SHP77 treated with DMSO at 0.1 percent for 48 hours (cell line): ENCODE measurements at places on chromosomes 4 and X.

- no peak for DNase-seq
These were observed 182.1 kb downstream of the MOSPD2 start for GRCh38 chrX:15055146-15055930.

DNA sequence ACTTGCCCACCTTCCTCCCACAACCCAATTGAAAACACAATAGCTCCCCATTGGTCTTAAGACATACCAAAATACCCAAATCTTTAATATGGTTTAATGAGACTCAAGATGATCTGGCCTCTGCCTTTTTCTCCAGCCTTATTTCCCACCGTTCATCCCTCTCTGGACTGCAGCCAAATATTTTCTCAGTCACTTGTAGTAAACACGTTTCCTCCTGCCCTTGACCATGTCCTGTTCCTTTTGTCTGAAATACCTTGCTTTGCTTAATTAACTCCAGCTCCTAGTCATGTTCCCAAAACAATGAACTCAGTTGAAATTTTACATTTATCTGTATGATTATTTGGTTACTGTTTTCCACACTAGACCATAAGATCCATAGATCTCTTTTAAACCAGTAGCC is 8.4 kb upstream of the NUP54 start:
- DNase-seq = no peak

- DNase-seq = no peak
These were observed 348.1 kb downstream of the RAPGEF2 start for GRCh38 chr4:159451006-159451405.

- no peak for DNase-seq
These were observed 20.1 kb downstream of the NOCT start for GRCh38 chr4:139035650-139036049.
